Fibroblast of gingiva (primary cell): ENCODE measurements at places on chromosomes 12 and 14.

- DNase-seq: peak; percentile 61
These were observed at the start of gene SDSL for GRCh38 chr12:113422030-113422885. Gene SDSL, plus strand, starts transcription at chr12:113422380. Its CDS starts 5,603 bp downstream, at chr12:113427983.

DNA sequence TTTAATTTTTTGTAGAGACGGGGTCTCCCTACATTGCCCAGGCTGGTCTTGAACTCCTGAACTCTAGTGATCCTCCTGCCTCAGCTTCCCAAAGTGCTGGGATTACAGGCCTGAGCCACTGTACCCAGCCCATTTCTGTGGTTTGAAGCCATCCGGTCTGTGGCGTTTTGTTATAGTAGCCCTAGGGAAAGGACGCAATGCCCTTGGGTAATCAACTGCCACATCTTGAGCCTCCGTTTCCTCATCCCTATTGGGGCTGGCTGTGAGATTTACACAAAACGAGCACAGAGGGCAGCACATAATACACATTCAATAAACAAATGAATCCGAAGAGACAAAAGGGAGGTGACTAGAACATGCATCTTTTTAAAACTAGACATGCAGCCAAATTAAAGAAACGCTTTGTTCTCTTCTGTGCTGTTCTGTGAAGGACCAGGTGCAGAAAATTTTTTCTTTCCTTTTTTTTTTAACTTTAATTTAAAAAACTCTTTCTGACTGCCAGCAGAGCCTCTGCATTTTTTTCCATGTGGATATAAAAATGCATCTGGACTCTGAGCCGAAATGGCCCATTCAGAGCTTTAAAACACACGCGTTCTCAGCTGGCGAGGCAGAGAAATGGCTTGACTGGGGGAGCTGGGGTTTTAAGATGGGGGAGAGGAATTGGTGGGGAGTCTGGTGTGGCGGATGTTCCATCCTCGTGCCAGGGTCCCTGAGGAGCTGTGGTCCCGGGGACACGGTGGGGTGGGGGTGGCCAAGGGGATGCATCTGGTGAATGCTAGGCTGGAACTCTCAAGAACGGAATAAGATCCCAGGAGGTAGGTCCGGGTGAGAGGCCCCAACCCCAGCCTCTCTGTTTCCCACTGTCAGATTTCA, 119.0 kb downstream of the RBM19 start:
- DNase-seq: no peak

DNA sequence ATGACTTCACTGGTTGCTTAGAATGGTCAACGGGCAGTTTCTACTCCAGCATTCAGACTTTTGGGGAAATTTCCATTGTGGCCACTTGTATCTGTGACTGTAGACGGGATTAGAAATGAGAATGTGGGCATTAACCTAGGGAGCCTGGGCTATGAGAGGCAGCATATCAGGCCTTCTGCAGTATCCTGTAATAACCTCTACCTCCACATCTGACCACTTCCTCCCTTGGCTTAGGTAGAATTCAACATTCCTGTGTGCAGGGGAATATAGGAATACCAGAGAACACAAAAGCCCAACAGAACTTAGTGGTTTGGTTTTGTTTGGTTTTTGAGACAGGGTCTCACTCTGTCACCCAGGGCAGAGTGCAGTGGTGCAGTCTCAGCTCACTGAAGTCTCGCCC, 76.4 kb upstream of the HOXC13 start:
- DNase-seq: no peak

GRCh38 chr14:58060077-58060476, 91.9 kb downstream of the ARMH4 start:
- DNase-seq: no peak

- DNase-seq: no peak
These were observed 9.1 kb downstream of the PROX2 start for GRCh38 chr14:74866708-74867389.
